ENCODE measurements at places on chromosomes 4 and X.

- no peak for DNase-seq
These were observed 52.2 kb downstream of the AFM start for GRCh38 chr4:73533515-73534422.

- DNase-seq: no peak
These were observed 120.3 kb downstream of the RASL11B start for GRCh38 chr4:52982255-52982945.

DNA sequence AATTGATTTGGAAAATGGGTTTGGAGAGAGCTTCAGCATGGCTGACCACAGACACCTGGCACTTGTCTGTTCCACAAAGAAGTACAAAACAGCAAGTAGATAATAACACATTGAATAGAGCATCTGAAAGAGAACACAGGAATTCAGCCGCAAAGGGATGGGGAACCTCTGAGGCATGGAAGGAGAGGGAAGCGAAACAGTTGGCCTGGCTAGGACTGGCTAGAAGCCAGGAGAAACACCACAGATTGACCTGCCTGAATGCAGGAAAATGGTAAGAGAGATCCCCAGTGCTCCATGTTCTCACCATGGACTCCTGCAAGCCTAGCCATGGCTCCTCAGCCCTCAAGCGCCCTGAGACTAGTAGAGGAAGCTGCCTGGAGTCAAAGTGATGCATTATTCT is 169.7 kb upstream of the SH3RF1 start:
- DNase-seq: no peak

DNA sequence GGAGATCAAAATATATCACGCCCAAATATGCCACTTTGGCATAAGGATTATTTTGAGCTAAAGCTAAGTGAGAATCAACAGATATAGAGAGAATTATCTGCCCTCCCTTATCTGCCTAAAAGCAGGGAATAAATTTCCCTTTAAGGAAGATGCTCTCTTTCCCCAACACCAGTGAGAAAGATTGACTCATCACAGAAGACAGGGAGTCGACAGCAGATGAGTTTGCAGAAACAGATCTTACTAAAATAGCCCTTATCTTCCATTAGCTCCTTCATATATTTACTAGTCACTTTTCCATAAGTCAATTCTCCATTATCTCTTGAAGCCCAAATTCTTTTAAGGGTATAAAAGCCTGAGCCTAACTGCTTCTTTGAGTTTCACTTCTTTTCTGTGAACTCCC is 156.6 kb downstream of the CAMK2D start:
- DNase-seq: no peak

DNA sequence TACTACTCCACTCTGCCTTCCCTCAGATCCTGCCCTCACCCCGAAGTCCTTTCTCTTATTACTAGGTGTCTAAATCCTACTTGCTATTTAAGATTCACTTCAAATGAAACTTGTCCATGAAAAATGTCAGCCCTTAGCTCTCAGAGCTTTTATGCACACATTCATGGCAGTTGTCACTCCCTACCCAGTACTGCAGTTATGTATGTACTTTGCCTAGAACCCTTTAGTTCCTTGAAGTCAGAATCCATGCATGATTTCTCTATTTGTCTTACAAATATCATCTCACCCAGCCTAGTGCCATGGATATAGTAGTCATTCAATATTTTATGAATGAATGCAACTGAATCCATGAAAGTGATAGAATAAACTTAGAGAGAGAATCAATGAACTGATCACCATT is 3.3 kb upstream of the EPGN start:
- no peak for DNase-seq

DNA sequence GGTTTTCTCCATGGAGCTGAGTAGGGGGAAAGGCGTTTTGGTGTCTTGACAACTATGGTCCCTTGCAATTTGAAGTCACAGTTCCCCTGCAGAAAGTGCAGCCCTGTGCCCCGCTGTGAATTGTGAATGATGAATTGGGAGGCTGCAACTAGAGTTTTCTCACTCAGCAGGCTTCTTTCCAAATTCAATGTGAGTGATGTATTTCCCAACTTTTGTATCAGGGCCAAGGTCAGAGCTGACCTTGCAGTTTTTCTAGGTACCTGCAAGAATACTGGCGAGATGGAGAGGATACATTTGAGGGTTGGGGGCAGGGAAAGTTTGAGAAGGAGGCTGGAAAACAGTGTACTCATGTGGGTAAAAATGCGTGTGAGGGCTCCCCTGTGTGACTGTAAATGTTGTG is 11.7 kb downstream of the PHEX start:
- no peak for DNase-seq

- no peak for DNase-seq
These were observed 1015.1 kb downstream of the RPA4 start for GRCh38 chrX:97898798-97899197.

- DNase-seq: no peak
These were observed 806.8 kb downstream of the PCDH19 start for GRCh38 chrX:99603091-99603814.

Measured in liver (tissue), 10 donors.